Urinary bladder (tissue), 4 donors: ENCODE measurements at places on chromosomes 4 and X.

DNA sequence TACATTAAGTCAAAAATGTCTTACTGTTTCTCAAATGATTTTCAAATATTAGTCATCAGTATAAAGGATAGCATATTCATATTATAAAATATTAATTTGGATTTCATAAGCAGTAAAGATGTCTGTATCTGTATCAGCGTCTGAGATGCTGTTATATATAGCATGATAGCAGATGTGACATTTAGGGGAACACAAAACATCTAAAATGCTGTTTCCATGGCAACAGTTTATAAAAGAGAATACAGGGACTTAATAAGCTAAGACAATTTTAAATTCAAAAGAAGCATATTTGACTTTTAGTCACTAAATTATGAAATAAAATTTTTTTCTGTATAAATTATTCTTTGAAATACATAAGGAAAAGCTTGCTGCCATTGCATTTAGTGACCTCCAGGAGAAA lies 432.2 kb downstream of the PDGFC start:
- DNase-seq = no peak

GRCh38 chr4:23878912-23879732 lies 10.7 kb downstream of the PPARGC1A start:
- DNase-seq = no peak

DNA sequence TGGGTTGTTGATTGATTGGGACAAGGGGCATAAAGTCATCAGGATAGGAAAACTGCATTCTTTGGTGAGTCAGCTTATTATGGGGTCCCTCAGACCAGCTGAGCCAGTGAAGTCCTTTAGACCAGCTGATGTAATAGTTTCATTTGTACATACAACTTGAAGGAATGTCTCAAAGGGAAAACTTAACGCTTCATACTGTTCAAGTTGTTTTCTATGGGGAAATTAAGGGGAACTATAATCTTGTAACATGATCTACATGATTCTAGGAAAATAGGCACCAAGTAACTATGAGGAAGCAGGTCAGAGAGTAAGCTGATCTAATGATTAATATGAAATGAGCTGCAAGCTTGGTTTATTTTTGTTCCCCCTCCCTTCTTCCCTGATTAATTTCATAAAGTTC lies 175.1 kb upstream of the GRID2 start:
- DNase-seq = no peak

GRCh38 chr4:151460434-151460833 lies 51.5 kb downstream of the FHIP1A start:
- no peak for DNase-seq

- no peak for DNase-seq
Measured at GRCh38 chr4:119206178-119206577, 6.3 kb upstream of the USP53 start.

GRCh38 chr4:152515678-152516077 lies 20.2 kb downstream of the FBXW7 start:
- DNase-seq = no peak

DNA sequence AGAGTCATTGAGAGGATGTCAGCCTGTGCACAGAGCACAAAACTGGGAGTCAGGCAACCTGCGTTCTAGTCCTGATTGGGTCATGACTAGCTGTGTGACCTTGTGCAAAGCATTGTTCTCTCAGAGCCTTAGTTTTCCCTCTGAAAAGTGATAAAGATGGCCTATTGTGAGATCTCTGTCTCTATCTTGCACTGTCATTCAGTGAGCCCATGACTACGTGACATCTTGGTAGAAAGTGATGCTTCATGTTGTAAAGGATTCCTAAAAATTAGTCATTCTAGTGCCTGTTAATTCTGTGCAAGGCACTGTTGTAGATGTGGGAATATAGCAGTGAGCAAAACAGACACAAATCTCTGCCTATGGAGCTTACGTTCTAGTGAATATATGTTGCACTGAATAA lies 2.5 kb downstream of the PGRMC1 start:
- no peak for DNase-seq

DNA sequence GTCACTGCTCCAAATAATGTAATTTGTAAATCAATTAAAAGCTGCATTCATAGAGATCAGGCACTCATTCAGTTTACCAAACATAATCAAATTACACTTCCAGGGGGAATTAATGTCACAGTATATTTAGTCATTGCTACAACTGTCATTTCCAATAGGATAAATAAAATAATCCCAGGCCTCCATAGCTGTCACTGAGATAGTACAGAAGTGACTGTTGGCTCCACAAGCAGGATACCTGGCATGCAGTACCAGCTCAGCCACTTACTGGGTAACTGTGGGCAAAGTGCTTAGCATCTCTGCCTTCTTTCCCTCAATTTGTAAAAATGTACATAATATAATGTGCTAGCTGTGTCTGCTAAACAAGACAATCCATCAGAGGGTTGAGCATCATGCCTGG lies 128.1 kb downstream of the CAMK2D start:
- DNase-seq = no peak

DNA sequence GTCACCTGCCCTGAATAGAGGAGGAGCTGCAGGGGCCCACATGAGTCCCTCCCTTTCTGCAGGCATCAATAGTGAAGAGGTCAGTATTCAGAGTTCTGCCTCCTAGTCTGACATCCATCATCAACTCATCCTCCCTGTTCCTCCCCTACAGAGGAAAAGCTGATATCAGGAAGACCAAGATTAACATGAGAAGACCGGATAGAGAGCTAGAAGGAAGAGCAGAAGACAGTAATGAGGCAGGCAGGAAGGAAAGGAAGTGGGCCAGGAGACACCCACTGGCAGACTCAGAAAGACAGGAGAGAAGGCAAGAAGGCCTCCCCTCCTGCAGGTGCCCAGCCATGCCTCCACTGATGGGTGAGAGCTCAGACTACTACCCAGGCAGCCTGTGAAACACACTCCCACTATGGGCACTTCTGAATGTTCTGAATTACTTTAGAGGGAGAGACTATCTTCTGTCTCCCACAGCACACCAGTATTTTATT lies 74.6 kb downstream of the CC2D2A start:
- no peak for DNase-seq

DNA sequence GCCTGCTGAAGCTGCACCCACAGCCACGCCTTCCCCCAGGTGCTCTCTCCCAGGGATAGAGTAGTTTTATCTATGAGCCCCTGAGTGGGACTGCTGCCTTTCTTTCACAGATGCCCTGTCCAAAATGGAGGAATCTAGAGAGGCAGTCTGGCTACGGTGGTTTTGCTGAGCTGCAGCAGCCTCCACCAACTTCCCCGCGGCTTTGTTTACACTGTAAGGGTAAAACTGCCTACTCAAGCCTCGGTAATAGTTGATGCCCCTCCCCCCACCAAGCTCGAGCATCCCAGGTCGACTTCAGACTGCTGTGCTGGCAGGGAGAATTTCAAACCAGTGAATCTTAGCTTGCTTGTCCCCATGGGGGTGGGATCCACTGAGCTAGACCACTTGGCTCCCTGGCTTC lies 84.5 kb downstream of the PRKG2 start:
- DNase-seq = no peak

DNA sequence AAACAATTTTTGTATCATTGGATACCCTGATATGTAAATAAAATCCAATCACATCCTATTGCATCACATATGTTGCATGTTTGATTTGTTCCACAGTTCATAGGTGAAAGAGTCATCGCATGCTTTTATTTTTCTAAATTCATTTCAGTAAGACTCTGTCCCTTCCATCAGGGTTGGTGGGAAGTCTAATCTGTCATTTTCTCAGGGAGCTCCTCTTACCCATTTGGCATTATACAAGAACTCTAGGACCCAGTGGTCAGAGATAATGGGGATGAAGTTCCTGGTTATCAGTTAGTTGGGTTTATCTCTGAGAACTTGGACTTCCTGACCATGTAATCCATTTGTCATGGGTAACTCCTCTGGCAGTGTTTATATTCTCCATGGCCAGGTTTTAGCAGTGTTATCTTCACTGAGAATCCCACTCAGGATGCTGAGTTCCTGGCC lies 227.1 kb upstream of the JADE1 start:
- DNase-seq = no peak

DNA sequence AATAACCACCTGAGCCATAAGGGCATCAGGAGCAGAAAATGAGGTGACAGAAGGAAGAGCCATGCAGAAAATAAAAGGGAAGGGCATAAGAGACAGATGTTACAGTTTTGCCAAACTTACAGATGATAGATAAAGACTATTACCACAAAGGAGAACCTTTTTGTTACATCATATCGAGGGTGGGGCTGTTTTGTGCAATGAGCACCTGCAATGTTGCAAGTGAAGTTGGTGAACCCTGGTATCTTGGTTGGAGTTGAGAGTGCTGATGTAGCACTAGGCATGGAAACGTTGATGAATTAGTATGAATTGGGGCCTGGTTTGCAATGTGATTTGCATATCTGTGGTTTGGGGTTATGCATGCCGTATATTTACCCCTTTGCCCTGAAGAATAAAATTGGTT lies 119.8 kb upstream of the TEX13D start:
- DNase-seq = no peak

- no peak for DNase-seq
Measured at GRCh38 chr4:94491322-94491721, 39.6 kb downstream of the PDLIM5 start.
